ENCODE measurements at places on chromosomes 5 and 9. TPM values are rescaled to one million over a fixed set of nuclear protein-coding genes. Genes with fewer than 3 reads are reported as not detected.

DNA sequence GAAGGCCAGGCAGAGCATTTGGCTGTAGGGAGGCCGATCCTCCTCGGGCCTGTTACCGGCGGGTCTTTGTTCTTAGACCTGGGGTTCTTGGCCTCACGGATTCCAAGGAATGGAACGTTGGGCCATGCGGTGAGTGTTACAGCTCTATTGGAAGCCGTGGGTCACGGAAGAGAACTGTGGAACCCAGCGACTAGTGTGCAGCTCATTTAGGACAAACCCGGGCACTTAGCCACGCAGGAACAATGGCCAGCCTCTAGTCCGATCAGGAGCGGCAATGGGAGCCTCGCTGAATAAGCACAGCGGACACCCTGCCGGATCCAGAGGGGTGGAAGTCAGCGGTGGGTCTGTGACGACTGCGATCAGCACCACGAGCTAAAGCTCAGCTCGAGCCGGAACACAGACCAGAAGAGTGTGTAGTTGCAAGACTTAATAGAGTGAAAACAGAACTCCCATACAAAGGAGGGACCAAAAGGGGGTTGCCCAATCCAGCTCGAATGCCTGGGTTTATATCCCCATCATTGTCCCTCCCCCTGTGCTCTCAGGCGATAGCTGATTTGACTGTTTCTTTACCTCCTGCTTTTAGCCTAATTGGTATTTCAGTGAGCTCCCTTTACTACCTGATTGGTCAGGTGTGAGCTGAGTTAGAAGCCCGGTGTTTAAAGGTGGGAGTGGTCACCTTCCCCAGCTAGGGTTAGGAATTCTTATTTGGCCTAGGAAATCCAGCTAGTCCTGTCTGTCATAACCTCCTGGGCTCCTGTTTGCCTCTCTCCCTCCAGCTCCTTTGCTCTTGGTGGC lies 53.7 kb upstream of the RPL26L1 start:
- no peak for DNase-seq

DNA sequence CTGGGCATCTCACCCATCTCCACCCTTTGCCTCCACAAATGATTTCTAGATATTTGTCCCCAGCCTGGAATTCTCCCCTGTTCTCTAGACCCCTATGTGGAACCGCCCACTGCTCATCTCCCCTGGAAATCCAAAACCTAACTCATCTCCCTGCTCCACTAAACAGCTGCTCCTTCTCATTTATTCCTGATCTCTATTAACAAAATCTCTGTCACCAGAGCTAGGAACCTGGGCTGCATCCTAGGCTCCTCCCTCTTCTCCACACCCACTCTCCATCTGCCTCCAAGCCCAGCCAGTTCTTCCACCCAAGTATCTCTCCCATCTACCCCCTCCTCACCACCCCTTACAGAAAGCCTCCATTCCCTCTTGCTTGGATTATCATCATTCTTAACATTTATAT lies 24.0 kb upstream of the SYNPO start:
- DNase-seq = no peak

Gene IFNA13
- total RNA-seq = not detected

GRCh38 chr9:17462869-17463464 lies 115.9 kb upstream of the SH3GL2 start:
- DNase-seq = peak; percentile 14

DNA sequence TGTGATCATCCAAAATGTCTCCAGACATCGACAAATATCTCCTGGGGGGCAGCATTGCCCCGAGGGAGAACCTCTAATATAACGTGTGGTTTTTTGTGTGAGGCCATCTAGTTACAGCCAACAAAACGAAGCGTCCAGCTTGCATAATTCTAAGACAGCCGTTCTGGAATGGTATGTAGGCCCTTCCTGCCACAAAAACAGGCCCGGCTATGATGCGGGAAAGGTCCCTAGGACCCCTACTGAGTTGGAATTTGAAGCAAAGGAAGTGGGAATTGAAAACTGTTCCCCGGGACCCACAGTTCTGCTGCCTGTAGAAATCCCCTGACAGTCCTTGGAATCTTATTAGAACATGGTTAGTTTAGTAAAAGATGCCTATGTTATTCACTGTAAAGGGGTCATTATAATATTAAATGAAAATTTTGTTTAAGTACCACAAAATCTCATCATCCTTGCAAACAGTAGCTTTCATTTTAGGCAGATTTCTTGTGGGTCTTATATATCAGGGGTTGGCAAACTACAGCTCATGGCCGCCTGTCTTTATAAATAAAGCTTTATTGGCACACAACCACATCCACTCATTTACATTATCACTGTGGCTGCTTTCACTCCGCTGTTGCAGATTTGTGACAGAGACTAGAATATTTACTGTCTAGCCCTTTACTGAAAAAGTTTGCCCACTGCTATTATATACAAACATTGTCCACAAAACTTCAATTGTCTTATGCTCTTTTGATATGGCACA lies 70.7 kb downstream of the MSX2 start:
- no peak for DNase-seq

Gene EIF4EBP3
- 19.2 TPM for total RNA-seq

Gene RHOBTB3
- 221 TPM for total RNA-seq

GRCh38 chr5:62340392-62340791 lies 34.4 kb downstream of the KIF2A start:
- DNase-seq = no peak

Gene LCN2
- 18.8 TPM for total RNA-seq

Gene TMEM215
- total RNA-seq = 0.24 TPM

GRCh38 chr5:172686111-172686510 lies 45.0 kb downstream of the NEURL1B start:
- DNase-seq = no peak

DNA sequence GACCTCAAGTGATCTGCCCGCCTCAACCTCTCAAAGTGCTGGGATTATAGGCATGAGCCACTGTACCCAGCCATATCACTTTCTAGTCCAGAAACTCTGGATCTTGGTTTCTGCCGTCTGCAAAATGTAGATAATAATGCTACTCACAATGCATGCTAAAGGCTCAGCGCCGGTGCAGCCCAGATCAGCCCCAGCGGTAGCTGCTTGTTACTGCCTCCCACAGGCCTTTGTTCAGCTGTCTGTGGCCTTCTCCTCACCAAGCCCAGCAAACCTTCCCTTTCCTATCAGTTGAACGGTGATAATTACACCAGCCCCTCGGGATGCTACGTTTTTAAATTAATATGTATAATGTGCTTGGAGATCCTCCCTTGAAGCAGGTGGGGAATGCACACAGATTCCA lies 26.2 kb upstream of the MSX2 start:
- no peak for DNase-seq

- no peak for DNase-seq
These were observed 92.4 kb downstream of the ARL15 start for GRCh38 chr5:54217826-54218503.

DNA sequence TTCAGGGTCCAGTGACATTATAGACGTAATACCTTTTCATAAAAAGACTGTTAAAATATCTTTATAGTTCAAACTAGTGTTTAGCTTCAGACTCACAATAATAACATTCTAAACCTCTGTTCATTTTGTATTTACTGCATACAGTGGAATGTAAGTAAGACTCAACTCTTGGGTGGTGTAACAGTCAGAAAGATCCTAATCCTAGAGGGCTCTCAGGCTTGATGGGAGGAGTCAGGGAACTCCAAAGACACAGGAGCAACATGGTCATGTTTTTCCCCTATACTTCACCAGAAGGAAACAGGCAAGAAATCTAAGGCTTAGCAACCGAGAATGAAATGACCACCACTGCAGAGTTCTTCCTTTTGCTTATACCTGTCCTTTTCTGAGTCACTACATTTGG lies 82.6 kb downstream of the MRPS27 start:
- DNase-seq = no peak

Gene CEP72
- total RNA-seq = 7.7 TPM

- no peak for DNase-seq
These were observed 37.8 kb upstream of the NXNL2 start for GRCh38 chr9:88497224-88497623.

DNA sequence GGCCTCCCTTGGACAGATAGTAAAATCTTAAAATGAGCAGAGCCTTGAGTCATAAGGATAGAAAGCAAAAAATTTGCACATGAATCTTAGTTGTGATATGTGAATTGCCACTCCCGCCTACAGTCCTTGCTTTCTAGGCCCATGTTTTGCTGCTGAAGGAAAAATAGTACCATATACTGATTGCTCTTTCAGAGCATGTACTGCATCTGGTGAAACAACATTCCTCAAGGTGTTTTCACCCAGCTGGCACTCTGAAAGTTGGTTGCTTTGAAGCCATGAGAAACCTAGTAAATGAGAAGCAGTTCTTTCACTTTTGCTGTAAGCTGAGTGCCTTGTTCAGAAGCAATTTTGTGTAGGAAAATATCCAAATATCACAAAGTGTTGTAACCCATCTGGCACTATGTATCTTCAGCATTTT lies 10.3 kb downstream of the CDC37L1 start:
- DNase-seq = no peak

Gene GRM6
- not detected for total RNA-seq

DNA sequence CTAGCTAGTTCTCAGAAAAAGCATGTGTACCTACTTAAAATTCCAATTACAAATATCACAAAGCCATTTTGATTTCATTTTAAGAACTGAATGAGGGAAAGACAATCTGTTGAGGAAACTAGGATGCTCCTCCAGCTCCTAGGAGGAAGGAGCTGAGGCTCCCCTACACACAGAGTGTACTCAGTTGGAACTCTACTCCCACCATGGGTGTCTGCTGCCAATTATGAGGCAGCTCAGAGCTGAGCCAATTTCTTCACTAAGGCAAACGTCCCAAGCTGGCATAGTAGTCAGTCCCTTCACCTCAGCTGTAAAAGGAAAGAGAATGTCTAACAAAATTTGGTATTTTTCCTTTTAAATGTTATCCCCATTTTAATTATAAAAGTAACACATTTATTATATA lies 300.0 kb upstream of the TRPC7 start:
- no peak for DNase-seq

GRCh38 chr9:33797837-33798236 lies 2.5 kb downstream of the PRSS3 start:
- DNase-seq = no peak

- no peak for DNase-seq
These were observed 114.4 kb upstream of the LIFR start for GRCh38 chr5:38670878-38671277.

DNA sequence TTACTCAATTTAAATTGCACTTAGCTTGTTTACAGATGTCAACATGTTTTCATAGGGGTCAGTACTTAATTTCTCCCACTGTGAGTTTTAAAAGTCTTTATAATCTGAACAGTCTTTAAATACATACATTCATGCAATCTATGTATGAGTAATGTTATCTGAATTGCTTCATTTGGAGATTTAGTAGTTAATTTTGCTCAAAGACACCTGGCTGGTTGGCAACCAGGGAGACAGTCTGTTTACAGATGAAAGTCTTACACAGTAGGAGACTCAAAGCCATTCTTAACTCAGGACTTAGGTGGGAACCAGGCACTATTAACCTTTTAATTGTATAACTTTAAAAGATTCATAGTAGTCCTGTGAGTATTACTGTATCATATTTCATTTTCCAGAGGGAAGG lies 29.3 kb downstream of the DAB2 start:
- DNase-seq = no peak

- no peak for DNase-seq
These were observed 45.1 kb downstream of the SLCO6A1 start for GRCh38 chr5:102453716-102454115.

- DNase-seq = no peak
These were observed 47.9 kb downstream of the SLIT3 start for GRCh38 chr5:169253071-169253470.

DNA sequence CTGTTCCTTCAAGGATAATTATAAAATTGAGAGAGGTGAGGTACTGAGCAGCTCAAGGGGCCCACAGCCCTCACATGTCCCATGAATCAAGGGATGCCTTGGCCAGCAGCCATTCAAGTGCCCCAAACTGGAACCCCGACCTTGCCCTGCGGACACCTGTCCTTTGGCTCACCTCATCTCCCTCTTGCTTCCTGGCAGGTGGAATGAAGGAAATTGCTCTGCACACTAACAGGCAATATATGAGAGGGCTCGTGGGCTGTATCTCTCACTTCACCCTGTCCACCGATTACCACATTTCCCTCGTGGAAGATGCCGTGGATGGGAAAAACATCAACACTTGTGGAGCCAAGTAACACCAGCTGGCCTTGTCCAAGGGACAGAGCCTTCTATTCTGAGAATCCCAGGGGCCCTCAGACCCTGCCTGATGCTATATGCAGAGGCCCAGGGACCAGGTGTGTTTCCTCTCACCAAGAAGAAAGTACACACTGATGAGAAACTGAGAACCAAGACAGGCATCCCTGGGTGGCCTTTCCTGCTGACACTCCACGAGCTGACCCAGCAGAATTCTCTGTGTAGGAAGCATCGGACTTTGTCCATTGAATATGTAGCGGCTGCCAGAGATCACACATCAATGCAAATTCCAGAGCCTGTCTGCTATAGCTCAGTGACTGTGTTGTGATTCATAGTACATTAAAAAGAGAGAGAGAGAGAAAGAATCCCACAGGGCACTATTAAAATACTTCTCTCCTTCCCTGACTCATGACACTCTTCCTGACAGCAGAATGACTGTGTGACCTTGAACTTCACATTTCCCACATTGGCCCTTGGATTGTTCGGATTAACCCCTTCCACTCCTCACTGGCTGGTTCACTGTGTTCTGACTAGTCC lies 92.6 kb downstream of the LIFR start:
- DNase-seq = peak; percentile 60

GRCh38 chr5:32410630-32411029 lies 33.9 kb downstream of the ZFR start:
- DNase-seq = no peak

DNA sequence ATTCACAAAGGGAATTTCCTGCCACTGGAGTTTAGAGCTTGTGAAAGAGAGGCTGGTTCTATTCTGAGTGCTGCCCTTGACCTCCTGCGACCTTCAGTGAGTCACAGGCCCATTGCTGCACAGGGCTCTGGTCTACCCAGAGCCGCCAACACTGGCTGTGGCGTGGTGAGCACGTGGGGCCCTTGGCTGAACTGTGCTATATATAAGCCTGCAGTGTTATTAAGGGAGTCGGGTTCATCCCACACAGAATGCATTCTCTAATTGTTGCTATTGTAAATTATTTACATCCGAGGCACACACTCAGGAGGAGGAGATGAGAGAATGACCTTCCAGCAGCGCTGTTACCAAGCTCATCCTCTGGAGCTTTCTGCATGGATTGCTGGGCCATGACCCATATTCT lies 47.1 kb downstream of the BRINP1 start:
- DNase-seq = peak; percentile 72

DNA sequence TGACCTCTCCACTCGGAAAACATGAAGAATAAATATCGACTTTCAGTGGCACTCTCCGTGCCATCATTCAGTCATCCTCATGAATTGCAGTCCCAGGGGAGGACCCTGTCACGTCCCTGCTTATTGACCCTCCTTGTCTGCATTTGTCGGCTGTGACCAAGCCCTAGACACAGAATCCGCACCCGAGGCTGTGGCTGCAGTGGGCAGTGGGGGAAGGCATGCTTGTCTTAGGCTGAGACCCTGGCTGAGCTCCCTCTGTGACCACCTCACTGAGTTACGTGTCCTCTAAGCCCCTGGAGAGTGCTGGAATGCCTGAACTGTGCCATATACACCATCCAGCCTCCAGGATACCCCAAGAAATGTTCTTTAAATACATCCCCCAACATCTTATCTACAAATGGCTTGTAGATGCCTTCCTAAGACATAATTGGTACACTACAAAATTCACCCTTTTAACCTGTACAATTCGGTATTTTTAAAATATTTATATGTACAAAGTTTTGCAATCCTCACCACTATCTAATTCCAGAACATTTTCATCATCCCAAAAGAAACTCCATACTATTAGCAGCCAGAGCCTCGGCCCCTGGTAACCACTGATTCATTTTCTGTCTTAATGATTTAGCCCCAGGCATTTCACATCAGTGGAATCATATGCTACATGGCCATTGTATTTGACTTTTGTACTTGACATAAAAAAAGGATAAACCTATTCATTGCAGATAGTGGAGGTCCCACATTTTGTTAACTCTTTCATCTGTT lies 80.8 kb upstream of the ICE1 start:
- DNase-seq = no peak
